ENCODE measurements at places on chromosomes 11 and 22.

GRCh38 chr11:126601550-126602215 lies 246.2 kb downstream of the ST3GAL4 start:
- peak; percentile 50 for DNase-seq

DNA sequence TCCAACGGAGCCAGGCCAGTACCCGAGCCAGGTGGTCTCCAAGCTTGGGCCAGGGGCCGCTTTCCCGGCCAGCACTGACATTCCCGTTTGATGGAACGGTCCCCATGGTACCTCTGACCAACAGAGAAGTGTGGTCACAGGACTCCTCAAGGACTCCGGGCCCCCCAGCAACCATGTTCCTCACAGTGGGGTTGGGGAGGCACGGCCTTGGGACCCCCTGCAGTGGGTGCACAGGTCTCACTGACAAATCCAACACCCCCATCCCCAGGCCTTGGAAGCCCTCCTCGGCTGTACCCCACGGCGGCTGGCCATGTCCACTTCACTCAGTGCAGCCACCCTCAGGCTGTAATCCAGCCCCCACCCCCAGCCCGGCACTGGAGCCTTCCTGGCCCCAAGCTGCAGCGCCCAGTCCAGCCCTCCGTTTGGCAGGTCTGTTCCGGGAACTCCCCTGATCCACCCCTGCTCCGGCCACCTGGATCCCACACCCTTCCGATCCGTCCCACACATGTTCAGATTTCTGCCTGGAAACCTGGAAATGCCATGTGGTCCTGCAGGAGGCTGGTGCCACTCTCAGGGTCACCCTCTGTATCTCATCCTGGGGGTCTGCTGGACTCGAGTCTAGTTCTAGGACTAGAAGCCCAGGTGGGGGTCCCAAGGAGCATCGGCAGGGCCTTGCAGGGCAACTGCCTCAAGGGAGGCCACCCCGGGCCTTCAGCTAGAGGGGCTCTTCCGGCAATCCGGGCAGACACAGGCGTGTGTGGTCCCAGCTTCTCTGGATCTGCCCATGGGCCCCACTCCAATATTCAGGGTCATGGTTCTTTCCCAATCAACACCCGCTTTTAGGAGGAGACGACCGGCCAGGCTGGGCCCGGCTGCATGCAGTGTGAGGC lies 26.6 kb downstream of the TBX1 start:
- DNase-seq = no peak

- no peak for DNase-seq
These were observed 1.5 kb upstream of the SOX10 start for GRCh38 chr22:37985751-37986281.

DNA sequence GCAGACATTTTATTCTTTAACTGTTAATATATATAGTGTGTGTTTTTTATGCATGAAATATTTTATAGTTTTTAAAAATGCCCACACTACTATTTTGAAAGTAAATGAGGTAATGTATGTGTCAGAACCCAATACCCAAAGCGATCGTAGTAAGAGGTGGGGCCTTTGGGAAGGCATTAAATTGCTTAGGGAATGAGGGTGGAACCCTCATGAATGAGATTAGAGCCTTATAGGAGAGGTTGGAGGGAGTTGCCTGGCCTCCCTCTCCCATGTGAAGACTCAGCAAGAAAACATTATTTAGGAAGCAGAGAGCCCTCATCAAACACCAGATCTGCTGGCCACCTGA lies 11.1 kb downstream of the KLHL35 start:
- no peak for DNase-seq

DNA sequence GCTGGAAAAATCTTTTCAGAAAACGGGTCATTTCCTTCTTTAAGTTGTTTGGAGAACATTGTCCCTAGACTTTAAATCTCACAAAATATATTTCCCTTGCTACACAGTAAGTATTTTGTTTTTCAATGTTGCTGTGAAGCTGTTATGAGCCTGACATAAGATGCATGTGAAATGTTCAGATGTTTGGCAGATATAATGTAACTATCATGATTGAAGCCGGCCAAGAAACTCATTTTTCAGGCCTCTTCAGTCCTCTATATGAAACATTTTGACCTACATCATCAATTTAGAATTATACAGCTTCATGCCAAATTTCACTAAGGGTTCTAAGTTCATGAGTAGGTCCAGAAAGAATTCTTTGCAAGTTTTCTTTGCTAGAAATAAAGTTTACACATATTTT lies 133.8 kb downstream of the JRKL start:
- DNase-seq = no peak

DNA sequence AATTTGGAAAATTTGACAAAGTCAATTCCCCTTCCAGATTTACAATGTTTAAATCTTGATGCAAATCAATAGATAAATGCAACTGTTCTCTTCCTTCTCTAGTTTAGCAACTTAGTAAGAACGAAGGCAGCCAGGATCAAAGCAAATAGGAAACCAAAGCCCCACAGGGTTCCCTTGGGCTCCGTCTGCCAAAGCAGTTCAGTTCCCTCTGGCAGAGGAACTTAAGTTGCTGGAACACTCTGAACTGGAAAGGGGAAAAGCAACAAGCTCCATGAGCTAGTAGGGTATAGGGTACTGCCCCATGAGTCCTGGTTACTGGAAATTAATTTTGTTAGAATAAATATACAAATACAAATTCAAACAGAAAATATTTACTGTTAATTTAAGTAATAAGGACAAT lies 91.3 kb downstream of the RELT start:
- no peak for DNase-seq

DNA sequence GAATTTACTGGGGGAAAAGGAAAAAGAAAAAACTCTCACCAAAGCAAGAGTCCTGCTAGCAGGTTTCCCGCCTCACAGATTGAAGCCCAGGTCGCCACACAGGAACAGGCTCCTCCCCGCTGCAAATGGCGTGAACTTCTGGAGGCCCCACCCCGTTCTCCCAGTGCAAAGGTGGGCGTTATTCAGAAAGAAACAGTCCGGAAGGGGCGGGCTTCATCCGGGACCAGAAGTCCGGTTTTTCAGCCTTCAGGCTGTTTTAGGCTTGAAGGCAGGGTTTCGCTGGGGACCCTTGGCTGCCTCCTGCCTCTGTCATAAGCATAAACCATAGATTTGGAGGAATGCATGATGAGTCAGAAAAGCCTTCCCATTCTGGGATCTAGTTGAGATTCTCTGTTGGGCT lies 148.3 kb upstream of the POU2AF2 start:
- peak; percentile 78 for DNase-seq

- peak; percentile 86 for DNase-seq
These were observed 90.4 kb upstream of the PDGFD start for GRCh38 chr11:104254347-104254746.

GRCh38 chr22:29336751-29337490 lies 21.4 kb upstream of the RASL10A start:
- DNase-seq = no peak

DNA sequence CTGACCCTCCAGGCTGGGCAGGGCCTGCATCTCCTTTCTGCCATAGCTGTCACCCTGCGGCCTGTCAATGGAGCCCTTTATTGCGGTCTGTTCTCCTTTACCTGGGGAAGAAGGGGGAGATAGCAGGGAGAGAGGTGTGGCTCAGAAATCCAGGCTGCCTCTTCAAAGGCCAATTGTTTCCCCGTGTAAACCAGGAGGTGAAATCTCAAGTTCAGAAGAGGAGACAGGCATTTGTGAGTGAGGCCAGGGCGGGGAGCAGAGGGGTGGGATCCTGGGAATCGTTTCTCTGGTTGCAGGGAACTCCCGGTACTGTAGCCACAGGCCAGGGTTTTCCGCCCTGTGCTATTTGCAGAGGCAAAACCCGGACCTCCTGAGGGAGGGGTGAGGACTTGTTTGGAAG lies 9.1 kb downstream of the DCPS start:
- no peak for DNase-seq

DNA sequence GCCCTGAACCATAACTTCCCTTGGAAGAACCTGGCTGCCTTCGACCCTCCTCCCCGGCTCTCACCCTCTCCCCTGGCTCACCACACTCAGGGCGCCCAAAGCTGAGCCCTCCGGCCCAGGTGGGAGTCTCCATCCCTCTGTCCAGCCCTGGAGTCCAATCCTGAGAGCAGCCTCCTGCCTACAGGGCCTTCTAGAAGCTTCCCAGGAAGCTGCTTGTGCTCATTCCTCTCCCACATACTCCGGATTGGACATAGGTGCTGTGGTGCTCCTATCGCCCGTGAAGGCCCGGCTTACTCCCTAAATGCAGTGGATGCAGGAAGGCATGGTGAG lies 1332.0 kb downstream of the BRD1 start:
- DNase-seq = no peak

GRCh38 chr11:85822814-85823213 lies 11.9 kb upstream of the SYTL2 start:
- DNase-seq = no peak

GRCh38 chr11:47295385-47295784 lies 25.5 kb downstream of the MADD start:
- no peak for DNase-seq

GRCh38 chr11:121367001-121367843 lies 74.7 kb downstream of the SC5D start:
- no peak for DNase-seq

DNA sequence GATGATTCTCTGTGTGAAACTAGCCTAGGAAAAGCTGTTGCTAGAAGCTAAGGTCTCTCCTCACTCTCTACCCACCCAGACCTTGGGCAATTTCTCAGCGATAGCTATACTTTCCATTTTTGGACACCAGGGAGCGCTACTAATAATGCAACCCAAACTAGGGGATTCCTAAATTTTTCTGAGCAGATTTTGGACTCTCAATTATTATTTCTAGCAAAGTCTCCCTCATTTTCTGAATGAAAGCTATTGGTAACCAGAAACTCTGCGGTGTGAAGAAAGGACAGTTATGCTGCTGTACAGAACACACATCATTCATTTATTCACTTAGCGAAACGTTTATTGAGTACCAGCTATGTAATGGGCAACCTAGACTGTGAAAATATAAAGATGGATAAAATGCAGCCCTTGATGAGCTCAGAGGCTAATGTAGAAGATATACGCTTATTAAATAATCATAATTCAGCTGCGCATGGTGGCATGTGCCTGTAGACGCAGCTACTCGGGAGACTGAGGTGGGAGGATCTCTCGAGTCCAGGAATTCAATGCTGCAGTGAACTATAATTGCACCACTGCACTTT lies 6.1 kb upstream of the STIM1 start:
- DNase-seq = peak; percentile 48

DNA sequence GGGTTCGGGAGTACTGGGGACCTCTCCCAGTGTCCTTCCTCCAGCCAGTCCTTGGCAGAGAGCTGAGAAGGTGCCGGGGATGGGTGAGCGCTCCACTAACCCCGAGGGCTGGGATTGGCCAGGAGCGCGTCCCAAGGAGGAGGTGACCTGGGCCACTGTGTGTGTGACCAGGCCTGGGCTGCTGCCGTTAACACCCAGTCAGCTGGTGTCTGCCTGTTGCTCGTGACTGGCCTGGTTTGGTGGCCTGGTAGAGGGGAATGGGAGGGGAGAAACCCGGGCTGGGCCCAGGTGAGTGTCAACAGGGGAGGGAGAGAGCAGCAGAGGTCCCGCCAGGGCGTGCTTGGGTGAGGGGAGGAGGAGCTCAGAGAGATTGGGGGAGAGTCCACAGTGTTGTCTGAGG lies 29.9 kb upstream of the GRAMD4 start:
- no peak for DNase-seq

DNA sequence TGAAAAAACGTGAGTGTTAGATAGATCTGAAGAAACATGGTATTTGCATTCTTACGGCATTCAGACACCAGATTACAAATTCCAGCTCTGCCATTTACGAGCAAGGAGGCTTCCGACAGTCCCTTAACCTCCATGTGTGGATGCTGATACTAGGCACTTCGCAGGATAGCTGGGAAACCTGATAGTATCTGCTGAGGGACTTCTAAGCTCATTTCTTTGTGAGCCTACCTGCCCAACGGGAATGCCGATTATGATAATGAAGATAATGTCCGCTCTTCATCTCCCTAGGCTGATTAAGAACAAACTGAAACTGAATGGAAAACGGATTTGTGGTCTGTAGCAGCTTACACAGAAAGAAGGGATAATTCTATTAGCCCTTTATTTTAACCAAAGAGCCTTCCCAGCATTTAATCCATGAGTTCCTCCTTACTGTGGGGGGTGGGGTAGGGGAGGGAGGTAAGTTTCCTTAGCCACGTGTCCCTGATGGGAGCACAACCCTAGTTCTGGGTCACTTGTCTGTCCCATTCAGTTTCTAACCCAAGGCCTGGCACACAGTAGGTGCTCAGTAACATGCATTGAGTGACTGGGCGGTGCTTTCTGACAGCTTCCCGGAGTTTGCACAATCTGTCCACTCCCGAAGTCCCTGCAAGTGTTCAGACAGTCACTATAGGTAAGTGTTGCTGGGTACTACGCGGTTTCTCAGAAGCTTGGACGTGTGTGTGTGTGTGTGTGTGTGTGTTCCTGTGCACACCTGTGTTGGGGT lies 39.2 kb downstream of the CD6 start:
- DNase-seq = peak; percentile 64

DNA sequence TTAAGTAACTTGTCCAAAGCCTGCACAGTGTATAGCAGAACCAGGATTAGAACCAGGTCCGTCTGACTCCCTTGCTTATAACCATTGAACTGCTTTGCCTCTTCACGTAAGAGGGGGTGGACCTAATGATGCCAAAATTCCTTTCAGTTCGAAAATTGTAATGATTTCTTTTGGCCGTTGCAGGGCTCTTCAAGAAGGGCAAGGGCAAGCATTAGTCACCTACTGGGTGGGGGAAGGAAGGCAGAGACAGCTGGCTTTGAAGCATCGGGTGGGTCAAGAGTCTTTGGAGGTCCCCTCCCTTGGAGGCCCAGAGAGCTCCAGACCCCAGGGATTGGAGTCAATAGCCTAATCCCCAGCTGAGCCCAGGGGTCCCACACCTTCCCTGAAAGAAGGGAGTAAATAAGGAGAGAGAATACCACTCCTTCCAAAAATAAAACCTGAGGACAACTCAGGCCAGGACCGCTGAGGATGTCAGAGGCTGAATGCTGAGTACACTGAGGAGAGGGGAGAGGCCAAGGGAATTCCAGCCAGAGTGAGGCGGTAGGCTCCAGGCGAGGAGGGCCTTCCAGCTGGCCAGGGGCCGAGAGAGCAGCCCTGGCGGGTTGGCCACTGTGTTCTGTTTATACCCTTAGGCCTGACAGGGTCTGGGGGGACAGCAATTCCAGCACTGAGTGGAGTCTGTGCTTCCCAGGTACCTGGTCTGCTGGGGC lies 14.1 kb downstream of the CREB3L1 start:
- no peak for DNase-seq

GRCh38 chr11:72232260-72233055 lies 7.9 kb downstream of the INPPL1 start:
- no peak for DNase-seq

DNA sequence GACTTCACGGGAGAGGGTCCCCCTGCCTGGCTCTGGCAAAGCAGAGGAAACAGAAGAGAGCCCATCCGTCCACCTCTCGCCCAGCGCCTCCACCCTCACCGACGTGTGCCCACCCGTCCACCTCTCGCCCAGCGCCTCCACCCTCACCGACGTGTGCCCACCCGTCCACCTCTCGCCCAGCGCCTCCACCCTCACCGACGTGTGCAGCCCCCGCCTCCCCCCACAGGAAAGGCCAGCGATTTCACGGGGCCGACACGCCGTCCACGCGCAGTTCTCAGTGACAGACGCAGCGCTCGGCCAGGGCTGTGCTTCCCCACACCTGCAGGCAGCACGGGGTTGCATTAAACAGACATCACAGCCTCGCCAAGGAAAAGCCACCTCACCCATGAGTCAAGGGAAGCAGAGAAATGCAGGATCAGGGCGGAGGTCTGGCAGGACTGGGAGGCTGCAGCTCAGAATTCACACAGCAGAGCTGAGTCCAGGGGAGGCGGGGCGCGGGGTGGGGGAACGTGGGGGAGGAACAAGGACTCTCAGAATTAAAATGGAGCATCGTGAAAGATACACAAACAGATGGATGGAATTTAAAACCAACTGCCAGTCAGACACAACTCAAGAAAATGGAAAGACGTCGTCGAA lies 377.7 kb downstream of the BRD1 start:
- peak; percentile 87 for DNase-seq

All from mesendoderm (in vitro differentiated cells).